NCI-H524 (cell line): ENCODE measurements at places on chromosomes 1 and 21.

DNA sequence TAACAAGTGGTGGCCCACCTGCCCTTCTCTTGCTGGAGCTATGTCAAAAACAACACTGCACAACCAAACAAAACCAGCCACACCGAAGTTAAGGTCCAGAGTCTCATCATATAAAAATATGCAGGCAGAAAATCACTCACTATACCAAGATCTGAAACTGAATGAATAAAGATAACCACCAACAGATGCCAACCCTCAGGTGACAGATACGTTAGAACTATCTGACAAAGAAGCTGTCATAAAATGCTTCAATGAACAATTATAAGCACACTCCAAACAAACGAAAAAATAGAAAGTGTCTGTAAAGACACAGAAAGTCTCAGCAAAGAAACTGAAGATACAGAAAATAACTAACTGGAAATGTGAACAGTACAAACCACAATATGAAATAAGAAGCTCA, 14.0 kb downstream of the ZNF496 start:
- no peak for DNase-seq

DNA sequence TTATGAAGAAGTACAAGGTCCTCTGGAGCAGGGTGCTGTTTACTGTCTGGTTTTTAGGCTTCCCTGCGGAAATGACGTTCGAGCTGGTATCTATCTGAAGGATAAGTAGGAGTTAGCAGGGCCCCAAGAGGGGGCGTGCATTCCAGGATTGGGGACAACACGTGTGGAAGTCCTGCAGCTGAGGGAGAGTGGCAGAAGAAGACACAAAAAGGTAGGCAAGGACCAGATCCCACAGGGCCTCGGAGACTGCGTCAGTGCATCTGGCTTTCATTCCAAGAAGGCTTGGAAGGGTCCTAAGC, 5.9 kb downstream of the RIMS3 start:
- DNase-seq = no peak

DNA sequence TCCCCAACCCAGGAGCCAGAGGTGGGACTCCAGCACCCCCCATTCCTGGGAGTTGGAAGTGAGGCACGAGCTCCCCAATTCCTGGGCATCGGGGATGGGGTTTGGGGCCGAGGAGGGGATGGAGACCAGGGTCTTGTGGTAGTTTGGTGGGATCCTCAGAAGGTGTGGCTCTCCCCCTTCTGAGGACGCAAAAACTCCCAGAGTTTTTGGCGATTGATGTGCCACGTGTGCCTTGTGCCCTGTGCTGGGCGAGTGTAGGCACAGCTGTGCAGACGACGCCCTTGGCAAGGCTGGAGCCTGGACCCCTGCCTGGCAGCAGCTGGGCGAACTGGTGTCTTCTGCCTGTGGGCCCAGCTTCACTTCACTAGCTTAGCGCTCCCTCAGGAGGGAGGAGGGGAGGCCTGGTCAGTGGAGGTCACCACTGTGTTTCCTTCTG, 2.6 kb downstream of the GUK1 start:
- no peak for DNase-seq

DNA sequence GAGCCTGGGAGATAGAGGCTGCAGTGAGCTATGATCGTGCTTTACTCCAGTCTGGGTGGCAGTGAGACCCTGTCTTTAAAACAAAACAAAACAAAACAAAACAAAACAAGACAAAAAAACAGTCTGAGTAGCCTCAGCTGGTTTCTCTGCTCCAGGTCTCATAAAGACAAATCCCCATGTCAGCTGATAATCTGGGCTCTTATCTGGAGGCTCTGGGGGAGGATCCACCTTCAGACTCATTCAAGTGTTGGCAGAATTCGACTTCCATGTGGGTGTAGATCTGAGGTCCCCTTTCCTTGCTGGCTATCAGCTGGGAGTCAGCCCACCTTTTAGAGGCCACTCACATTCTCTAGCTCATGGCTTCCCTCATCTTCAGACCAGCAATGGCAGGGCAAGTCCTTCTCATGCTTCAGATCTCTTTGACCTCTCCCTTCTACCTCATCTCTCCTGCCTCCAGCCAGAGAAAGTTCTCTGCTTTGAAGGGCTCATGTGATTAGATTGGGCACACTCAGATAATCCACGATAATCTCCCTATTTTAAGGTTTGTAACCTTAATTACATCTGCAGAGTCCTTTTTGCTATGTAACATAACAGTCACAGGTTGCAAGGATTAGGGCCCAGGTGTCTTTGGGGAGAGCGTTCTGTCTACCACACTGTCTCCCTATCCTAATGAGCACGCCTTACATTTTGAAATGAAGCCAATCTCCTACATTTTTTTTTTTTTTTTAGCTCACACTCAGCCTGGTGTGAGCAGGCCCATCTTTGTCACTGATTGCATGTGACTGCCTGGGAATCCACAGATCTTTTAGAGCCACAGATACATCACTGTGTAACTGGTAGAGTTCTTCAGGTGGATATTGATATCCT, 7.5 kb upstream of the PYCR2 start:
- DNase-seq = no peak

DNA sequence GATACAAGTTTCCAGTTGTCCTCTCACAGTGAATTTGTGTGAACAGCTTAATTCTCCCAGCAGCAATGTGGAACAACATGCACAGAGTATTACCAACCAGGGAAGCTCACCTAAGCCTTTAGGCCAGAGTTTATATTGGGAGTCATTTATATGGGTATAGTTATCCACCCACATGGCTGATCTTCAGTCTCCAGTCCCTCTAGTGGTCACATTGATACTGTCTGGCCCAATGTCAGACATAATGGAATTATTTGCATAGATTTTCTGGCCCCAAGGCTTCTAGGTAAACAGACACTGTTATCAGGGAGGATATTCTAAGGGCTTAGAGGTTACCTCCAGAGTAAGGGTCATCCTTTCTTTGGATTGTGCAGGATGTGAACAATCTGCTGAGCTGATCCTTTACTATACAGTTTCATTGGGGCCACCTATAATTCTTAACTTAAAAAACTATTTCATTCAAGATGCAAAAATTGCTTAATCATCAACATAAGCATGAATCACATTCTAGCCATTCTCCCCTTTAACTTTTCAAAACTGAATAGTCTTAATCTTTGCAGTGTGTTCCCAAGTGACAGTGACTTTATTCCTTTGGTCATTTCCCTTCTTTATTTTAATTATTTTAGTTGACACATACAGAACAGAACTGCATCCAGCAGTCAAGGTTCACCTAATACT, 210.9 kb downstream of the LTN1 start:
- DNase-seq = no peak

DNA sequence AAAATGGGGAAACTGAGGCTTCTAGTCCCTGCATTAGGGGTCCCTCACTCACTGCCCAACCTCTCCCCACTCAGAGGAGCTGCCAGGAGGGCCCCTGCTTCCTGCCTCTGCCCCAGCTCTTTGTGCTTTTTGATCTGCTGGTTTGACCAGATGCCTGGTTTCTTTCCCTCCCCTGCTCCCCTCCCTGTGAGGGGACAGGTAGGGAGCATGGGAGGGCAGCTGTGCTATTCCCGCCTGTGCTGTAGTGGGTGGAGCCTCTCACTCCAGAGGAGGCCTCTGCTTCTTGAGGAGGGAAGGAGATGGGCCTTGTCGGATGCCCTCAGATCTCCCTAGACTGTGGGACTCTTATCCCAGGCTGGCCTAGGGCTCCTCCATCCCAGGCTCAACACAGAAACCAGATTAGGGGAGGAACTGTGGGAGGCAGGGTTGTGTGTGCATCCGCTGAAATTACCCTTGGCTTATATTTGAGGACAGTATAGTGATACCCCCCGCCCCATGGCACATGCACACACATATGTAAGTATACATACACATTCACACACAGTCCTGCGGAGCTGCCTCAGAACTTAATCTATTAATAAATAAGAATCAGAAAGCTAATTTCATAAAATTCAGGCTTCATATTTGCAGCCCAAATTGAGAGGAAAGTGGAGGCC, 4.6 kb downstream of the BOLA1 start:
- DNase-seq = no peak

- peak; percentile 25 for DNase-seq
Measured at GRCh38 chr1:212700223-212700891, 717 bp upstream of the BATF3 start.

DNA sequence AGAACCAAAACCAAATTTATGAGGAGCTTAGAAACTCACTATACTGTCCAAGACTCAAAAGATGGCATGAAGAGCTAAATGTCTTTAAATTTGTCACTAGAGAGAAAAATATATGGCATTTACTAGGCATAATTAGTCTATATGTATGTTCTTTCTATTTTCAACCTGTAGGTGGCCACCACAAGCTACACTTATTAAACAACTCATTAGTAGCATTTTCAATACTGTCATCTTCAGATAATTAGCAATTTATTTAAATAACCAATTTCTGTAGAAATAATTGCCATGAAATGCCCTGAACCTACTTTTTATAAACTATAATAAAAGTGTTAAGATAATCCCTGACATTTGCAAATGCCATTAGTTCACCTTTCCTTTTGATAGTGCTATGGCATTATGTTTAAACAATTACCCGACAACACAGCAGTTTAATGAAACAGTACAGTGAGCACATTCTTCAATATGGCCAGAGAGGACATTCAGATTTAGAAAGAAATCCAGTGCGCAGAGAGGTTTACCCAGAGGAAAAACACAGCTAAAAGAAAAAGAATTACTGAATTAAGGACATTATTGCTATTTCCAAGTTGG, 522.5 kb downstream of the PTBP2 start:
- DNase-seq = no peak

GRCh38 chr1:62407398-62408009, 29.3 kb upstream of the USP1 start:
- peak; percentile 79 for DNase-seq

DNA sequence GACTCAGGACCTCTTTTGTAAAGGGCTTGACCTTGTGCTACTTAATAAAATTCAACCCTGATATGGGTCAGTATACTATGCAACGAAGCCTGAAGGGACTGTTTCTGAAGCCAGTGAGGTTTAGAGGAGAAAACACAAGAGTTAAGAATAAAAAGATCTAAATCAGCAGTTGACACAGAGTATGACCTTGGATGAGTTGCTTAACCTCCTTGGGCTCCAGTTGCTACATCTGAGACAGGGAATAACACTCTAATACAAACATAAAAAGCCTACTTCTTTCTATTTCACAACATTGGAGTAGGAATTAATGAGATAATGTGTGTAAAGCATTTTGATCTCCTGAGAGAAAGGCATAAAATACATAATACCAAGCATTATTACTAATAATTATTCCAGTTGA, 882.4 kb upstream of the ADGRL2 start:
- no peak for DNase-seq

- DNase-seq = no peak
Measured at GRCh38 chr1:13753636-13754402, 53.8 kb downstream of the PRDM2 start.

DNA sequence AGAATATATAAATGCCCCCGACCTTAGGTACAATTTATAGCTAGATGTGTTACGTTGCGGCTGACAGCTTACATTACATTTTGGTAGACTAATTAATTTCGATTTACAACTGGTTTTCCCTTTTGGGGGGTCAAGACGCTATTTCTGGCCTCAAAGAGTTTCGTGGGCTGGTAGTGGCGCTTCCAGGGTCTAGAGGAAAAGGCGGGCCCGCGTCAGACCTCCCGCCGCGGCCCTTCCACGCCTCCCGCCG, 391 bp downstream of the IFT25 start:
- no peak for DNase-seq

- DNase-seq = no peak
Measured at GRCh38 chr1:74246315-74246714, 11.1 kb downstream of the TNNI3K start.

- DNase-seq = peak; percentile 25
Measured at GRCh38 chr1:211577819-211578639, 932 bp downstream of the SLC30A1 start.

DNA sequence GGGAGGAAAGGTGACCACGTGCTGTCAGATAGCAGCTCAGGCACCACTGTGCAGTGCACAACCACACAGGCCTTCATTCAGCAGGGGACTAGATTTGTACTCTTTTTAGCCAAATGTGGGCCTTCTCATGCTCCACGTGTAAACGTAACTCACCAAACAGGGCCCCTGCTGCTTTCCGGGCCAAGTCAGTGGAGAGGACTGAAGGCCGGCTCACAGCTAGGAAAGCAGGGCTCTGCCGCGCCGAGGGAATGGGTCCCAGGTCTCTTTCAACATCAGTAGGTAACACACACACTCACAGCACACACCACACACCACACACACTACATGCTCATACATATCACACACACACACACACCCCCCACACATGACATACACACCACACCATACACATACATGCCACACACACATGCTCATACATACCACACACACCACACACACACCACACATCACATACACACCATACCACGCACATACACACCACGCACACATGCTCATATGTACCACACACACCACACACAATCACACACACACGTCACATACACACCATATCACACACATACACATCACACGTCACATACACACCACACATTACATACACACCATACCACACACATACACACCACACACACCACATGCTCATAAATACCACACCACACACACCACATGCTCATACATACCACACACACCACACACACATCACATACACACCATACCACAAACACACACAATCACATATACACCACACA, 124.0 kb upstream of the ERG start:
- DNase-seq = no peak

- no peak for DNase-seq
Measured at GRCh38 chr1:77238462-77238861, 19.2 kb upstream of the PIGK start.

DNA sequence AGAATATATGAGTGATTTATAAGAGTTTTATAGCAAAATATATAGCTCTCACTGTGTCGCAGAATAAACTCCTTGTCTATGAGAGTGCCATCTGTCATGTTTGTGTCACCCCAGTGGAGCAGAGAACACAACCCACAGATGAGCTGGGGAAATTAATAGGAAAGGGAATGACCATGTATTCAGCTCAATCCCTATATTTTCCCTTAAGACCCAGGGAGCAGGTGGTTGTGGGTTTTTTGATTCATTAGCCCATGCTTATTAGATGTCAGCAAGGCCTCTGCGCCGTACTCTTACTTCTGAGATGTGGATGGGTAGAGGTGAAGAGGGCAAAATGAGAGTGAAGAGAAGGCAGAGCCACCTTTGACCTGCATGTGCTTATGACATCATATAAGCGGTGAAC, 4.1 kb upstream of the GREM2 start:
- peak; percentile 57 for DNase-seq

- DNase-seq = no peak
Measured at GRCh38 chr1:116331523-116331922, 41.5 kb upstream of the ATP1A1 start.

GRCh38 chr1:178726087-178726517, 1.1 kb downstream of the RALGPS2 start:
- DNase-seq = peak; percentile 62

DNA sequence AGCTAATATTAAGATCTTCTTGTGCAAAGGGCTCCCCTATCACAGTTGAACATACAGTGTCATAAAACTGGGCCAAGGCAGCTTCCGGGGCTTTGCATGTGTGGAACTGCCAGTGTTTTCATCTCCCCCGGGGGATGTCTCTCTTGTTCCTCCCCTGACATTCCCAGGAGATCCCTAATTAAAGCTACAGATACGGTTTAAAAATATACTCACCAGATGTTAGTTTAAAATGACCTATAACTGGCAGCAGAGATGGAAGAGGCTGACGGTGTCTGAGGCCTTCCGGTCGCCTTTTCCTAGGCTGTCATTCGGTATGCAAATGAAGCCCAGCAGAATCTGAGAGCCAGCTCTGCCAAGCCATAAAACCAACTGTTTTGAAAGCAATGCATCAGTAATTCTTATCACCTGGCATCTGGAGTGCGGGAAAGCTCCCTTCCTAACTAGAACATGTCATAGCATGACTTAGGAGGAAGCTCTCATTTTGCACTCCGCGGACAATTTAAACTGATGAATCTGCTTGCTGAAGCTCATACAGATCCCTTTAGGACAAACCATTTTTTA, 436.5 kb upstream of the VAMP3 start:
- peak; percentile 36 for DNase-seq
